ENCODE measurements at places on chromosomes 12 and 14. TPM values are rescaled to one million over a fixed set of nuclear protein-coding genes. Genes with fewer than 3 reads are reported as not detected.
A peak's percentile ranks its signal among the peaks of the same experiment; 100 is the strongest.

DNA sequence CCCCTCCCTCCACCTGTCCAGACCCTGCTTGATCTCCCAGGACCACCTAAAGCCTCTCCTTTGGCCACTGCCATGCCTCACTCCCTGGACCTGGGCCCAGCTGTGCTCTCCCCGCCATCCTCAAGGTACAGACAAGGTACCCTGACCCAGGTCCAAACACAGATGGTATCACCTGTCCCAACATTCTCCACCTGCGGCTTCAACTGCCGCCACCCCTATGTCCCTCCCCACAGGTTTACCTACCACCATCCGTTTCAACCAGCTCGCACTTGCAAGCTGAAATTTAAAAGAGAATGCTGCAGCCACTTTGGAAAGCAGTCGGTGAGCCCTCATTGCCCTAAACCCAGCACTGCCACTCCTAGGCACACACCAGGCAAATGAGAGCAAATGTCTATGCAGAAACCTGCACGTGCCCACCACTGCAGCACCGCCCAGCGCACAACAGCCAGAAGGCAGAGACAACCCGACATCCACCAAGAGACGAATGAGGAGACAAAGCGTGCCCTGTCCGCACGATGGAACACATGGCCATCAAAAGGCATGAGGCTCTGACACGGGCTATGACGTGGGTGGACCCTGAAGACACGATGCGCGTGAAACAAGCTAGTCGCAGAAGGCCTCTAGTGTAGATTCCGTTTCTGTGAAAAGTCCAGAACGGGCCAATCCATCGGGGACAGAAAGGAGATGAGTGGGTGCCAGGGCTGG, 71.0 kb downstream of the RFLNA start:
- peaks cover 11% of the 10 kb centered on the region for H3K36me3 ChIP-seq
- no peaks in the 10 kb centered on the region for H3K4me1 ChIP-seq
- H3K27ac ChIP-seq = no peak overlapping the region
- no peak for DNase-seq

GRCh38 chr12:31752450-31752849, 23.6 kb upstream of the AMN1 start:
- no peak overlapping the region for H3K4me3 ChIP-seq
- H3K27me3 ChIP-seq = no peaks in the 10 kb centered on the region
- DNase-seq = peak; percentile 73
- no peaks in the 10 kb centered on the region for H3K36me3 ChIP-seq

- no peak for DNase-seq
- H3K36me3 ChIP-seq = no peaks in the 10 kb centered on the region
- H3K4me3 ChIP-seq = no peak overlapping the region
- no peaks in the 10 kb centered on the region for H3K27me3 ChIP-seq
- peaks cover 32% of the 10 kb centered on the region for H3K4me1 ChIP-seq
Measured at GRCh38 chr12:93226361-93226760, 151.4 kb upstream of the NUDT4 start.

DNA sequence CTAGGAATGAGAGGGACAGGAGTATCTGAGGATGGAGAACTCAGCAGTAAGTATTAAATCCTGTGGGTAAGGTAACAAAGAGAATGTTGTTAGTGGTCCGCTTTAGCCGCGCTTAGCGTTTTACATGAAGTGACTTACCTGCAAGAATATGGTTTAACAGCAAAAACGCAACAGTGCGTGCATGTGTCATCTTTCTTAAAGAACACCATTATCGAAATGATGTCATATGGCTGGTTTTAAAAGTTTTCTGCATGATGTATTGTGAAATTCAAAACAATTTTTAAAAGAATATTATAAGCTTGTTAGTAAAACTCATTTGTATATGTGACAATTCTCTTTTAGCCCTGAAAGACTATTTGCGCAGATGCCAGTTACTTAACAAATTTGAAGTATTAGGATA, 1.7 kb downstream of the LEMD3 start:
- peaks cover 35% of the 10 kb centered on the region for H3K4me1 ChIP-seq
- H3K4me3 ChIP-seq = peak overlapping the region; percentile 98
- H3K36me3 ChIP-seq = no peaks in the 10 kb centered on the region
- H3K27ac ChIP-seq = no peak overlapping the region
- DNase-seq = no peak

DNA sequence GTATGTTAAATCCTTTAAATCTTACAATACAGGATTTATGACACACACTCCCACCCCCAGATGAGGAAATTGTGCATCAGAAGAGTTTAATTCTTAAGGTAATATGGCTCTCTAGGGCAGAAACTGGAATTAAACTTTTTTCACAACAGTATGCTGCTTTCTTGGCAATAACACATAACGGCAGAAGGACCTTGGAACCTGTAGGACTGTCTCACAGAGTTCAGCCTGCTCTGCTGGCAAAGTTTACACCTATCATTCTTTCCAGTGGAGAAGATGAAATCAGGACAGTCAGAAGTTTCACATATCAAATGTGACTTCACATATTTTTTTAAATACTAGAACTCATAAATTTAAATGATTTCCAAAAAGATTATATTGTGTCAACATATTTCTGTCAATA, 30.6 kb upstream of the MYF6 start:
- H3K27me3 ChIP-seq = no peaks in the 10 kb centered on the region
- no peak for DNase-seq
- H3K27ac ChIP-seq = no peak overlapping the region
- peaks cover 8% of the 10 kb centered on the region for H3K4me1 ChIP-seq

GRCh38 chr14:76654573-76655108, 106.6 kb upstream of the VASH1 start:
- no peaks in the 10 kb centered on the region for H3K27me3 ChIP-seq
- no peak overlapping the region for H3K4me3 ChIP-seq
- no peaks in the 10 kb centered on the region for H3K4me1 ChIP-seq
- DNase-seq = no peak
- H3K27ac ChIP-seq = no peak overlapping the region

SLC7A7 gene
- 1.9 TPM for total RNA-seq
